ENCODE measurements at places on chromosomes 3 and 15.

DNA sequence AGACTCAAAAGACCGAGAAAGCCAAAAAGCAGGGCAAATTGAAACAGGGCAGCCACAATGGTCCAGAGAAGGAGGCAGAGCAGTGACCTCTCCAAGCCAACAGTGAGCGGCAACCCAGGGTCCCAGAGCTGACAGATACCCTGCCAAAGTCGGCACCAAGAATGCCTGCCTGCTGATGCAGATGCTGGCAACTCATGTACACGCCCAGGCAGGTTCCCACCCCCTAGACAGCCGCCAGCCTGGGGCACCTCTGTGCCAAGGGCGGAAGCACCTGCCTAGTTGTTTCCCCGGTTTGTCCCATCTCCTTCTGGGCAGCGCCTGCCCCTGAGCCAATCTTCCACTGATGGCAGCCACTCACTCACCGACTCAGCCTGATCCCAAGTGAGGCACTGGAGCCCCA lies 22.1 kb downstream of the KLHL25 start:
- DNase-seq, result no peak

DNA sequence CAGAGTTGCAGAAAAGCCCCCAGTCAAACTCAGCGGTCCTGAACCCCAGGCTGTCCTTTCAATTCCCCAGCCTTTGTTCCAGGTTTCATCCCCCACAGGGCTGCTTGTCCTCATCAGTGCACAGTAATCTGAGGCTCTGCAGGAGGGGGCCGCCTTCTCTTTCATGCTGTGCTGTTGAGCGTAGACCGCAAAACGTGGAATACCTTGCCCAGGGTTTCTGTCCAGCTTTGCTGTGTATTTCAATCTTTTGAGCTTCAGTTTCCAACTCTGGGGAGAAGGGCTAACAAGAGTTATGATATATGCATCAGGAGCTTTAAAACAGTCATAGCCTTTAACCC lies 64.8 kb downstream of the FAM43A start:
- no peak for DNase-seq

GRCh38 chr3:39106851-39107387 lies 508 bp downstream of the GORASP1 start:
- DNase-seq, result peak; percentile 31

GRCh38 chr3:154666542-154666941 lies 236.6 kb upstream of the GPR149 start:
- DNase-seq, result no peak

- no peak for DNase-seq
Observed at GRCh38 chr3:107943786-107944523, 146.9 kb downstream of the CD47 start.

DNA sequence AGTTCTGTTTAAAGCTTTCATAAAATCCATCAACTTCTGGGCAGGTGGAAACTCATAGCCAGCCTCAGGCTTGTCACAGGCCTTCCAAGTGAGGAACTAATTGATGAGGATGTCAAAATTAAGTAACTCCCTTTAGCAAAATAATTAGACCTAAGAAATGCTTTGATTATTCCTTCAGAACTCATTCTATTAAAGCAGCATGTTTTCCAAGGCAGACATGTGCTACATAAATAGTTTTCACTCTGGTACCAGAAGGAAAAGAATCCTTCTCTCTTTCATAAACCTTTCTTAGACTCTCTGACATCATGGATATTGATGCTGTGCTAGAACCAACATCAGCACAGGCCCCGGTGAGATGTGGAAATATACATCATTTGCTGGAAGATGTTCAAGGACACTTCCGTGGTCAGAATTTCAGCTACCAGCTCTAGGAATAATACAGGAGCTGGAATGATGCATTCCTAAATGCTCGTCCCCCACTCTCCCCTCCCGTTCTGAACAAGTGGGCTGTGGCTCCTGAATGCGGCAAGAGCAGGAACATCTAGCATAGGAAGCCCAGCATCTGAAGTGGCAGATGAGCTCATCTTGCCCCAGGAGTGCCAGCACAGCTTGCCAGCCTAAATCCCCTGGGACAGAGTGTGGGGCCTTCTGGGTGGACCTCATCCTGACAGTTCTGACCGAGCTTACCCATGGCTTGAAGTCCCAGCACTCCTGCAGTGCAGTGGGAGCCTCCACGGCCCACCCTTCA lies 82.4 kb downstream of the WWTR1 start:
- no peak for DNase-seq

GRCh38 chr15:44918136-44918535 lies 38.4 kb upstream of the TERB2 start:
- DNase-seq, result no peak

DNA sequence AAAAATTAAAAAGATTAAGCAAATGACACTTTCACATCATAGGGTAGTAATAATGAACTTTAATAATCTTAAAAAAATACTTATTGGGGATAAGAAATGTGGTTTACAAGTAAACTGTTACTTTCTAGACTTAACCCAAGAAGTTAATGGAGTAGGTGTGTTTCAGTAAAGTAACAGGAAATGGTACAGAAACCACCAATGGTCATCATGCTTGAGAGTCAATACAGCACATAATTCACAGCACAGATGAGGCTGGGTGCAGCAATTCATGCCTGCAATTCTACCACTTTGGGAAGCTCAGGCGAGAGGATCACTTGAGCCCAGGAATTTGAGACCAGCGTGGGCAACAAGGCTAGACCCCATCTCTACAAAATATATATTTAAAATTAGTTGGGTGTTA lies 11.5 kb upstream of the USP50 start:
- no peak for DNase-seq

DNA sequence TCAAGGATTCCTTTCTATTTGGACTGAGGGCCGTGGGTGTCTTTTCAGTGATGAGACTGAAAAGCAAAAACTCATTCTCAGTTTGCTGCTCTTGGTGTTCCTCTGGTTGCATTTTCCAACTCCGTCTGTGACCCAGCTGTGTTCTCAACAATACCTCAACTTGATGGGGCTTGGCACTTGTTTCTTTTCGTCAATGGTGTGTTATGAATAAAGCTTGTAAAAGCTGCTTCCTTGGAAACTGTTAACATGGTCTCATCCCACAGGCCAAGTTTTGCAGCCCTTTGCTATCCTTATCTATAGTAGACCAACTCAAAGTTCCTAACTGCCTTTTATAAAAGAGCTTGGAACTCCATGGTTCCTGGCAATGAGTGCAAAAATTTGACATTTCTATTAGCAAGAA lies 142.5 kb upstream of the UBE2E1 start:
- DNase-seq, result no peak

- DNase-seq, result peak; percentile 39
Observed at GRCh38 chr15:44427756-44428724, 611 bp downstream of the CTDSPL2 start.

DNA sequence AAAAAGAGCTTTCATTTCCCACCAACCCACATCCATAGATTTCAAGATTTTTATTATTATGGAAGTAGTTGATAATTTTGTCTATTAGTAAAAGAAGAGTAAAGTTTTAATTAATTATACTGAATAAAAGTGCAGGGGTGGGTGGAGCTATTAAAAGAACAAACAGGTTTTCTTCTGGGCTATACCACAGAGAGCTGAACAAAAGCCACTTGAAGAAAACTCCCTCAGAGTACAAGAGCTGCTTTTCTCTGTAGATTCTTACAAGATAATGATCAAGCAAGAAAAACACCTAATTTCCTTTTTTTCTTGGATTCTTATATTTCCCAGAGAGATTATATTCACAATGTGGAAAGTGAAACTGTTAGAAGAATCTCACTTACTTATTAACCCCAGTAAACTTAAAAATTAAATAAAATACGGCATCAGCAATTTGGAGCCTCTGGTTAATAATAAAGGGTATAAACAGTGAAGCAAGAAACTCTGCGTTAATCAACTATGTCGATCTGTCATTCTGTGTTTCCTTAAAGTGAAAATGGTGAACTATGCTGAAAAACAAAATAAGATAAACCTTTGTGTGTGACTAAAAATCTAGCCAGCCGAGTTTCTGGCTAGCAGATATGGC lies 84.9 kb downstream of the THBS1 start:
- DNase-seq, result no peak

GRCh38 chr3:182305881-182306665 lies 487.2 kb upstream of the ATP11B start:
- DNase-seq, result no peak

DNA sequence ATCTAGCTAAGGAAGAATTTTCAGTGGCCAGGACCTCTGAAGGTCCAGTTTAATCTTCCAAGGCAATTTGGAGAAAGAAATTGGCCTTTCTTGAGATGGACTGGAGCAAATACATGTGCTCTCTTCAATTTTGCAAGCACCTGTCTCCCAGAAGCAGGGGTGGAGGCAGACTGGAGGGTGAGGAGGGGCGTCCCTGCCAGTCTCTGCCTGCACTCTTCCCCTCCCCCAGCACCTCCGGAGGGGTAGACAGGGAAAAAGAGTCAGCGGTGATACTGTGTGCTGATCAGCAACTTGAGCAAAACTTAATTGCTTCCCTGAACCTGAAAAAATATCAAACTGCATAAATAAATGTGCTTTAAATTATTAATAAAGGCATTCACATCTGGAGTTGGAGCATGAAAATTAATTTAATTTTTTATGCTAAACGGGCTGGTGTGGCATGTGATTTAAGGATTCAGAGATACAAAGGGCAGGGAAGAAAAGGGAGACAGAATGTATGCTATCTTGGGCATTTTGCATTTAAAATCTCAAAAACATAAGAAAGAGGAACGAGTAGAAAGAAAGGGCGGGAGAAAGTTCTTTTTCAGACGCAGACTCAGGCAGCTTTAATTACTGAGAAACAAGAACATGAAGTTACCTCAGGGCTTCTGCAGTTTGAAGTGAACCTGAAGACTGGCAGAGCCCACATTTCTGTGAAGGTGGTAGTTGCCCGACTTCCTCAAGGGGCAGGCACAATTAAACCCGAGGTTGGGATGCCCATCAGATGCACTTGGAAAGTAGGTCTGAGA lies 319.7 kb downstream of the UACA start:
- peak; percentile 40 for DNase-seq

DNA sequence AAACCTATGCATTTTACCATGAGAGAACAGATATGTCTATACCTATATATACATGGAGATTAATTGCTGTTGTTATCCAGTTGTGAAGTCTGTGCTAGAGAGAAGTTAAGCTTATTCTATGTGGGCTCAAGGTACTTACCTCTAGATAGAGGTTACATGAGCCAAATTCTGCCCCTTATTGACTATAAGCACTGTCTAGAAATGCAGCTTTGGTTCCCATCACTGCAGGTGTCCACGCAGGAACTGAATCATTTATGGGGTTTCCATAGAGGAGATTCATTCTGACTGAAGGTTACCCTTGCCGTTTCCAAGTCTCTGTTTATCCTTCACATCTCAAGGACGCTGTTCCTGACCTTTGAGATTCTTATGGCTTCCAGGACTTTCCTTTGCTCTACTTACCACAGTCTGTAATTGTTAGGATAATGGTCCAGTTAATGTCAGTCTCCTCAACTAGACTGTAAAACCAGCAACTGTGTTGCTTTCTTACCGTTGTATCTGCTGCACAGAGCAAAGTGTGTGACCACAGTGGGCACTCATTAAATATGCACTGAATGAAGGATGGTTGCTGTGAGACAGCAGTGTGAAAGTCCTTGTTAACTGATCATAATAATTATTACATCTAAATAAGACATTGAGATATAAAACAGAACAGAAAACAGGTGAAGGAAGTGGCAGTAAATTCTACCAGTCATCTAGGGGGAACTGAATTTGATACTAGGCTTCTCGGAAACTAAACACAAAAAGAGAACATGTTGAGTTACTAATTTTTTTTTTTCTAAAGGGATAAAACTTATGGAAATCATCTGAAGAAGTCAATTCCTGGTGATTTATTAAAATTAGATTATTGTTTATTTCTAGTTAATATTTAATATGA lies 44.0 kb upstream of the BCL6 start:
- no peak for DNase-seq

Data from hematopoietic multipotent progenitor cell treated with erythropoietin and hydrocortisone succinate and interleukin-3 and kit ligand, for 6 days (in vitro differentiated cells).